ENCODE measurements at places on chromosomes 1 and 21.

DNA sequence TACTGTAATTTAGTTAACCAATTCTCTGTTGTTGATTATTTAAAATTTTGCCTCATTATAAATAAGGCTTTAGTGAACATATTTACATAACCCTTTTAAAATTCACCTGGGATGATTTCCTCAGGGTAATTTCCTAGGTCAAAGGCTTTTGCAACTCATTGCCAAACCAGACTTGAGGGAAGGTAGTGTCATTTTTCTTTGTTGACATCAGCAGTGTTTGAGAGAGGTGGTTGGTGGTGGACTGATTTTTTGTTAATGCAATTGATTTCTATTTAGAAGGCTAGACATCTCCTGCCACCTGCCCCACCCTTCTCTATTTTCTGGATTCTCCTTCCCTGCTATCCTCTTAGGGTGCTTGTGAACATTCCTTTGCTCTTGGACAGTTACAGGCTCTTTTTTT lies 116.8 kb downstream of the HHAT start:
- no peak for DNase-seq

- no peak for DNase-seq
Observed at GRCh38 chr1:106986603-106987002, 69.9 kb upstream of the PRMT6 start.

GRCh38 chr1:2783435-2784397 lies 17.8 kb downstream of the TTC34 start:
- no peak for DNase-seq

- no peak for DNase-seq
Observed at GRCh38 chr1:208029381-208030287, 118.7 kb upstream of the CD34 start.

GRCh38 chr1:5341471-5341870 lies 650.8 kb downstream of the NPHP4 start:
- DNase-seq, result no peak

DNA sequence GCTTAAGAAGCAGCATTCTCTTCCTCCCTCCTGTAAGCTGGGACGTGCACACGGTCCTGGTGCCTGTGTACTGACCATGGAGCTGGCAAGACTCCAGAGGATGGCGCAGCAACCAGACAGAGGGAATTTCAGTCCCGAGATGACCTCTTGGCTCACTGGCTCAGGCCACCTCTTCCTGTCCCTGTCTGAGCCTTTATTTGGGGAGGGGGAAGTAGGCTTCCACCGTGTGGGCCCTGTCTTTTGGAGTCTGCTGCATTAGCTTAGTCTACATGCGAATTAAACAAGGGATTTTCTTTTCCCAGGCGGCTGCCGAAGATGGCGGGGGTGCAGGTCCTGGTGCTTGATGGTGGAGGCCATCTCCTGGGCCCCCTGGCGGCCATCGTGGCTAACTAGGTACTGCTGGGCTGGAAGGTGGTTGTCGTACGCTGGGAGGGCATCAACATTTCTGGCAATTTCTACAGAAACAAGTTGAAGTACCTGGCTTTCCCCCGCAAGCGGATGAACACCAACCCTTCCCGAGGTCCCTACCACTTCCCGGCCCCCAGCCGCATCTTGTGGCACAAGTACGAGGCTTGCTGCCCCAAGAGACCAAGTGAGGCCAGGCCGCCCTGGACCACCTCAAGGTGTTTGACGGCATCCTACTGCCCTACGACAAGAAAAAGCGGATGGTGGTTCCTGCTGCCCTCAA lies 10.2 kb downstream of the IL24 start:
- DNase-seq, result no peak

- DNase-seq, result peak; percentile 52
Observed at GRCh38 chr1:116128664-116129063, 17.5 kb downstream of the MAB21L3 start.

DNA sequence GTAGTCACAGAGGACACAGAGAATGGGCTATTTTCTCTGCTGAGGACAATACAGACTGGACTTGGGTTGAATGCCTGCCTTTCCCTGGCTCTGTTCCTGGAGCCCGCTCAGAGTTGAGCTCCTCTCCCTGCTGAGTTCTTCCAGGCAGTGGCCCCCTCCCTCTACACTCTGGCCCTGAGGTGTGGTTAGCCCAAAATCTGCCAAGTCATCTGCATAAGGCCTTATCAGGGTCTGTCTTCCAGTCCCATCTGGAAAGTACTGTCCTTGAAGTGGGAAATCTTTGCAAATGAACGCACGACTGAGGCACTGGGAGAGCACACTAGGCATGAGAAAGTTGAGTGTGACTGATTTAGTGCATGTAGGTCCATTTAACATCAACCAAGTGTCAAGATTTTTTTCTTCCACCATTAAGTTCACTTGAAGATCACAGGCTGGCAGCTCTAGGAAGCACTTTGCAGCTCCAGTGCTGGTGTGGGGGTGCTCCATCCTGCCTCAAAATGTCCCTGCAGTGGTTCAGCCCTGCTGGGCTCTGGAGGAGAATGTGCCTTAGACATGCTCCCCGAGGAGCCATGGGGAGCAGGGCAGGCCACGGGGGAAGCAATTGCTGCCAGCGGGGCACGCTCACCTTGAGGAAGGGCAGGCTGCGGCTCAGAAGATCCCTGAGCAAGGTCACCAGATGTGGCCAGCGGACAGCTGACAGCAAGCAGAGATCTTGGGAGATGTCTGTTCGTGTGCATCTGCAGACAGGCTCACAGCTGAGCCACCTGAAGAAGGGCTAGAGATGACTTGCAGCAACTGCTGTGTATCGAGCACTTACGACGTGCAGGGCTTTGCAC lies 41.5 kb downstream of the IER5 start:
- no peak for DNase-seq

GRCh38 chr1:9311479-9311878 lies 18.8 kb downstream of the SPSB1 start:
- no peak for DNase-seq

GRCh38 chr1:223639331-223639749 lies 26.2 kb downstream of the CAPN8 start:
- DNase-seq, result no peak

GRCh38 chr1:231723146-231723545 lies 96.6 kb downstream of the DISC1 start:
- no peak for DNase-seq

- no peak for DNase-seq
Observed at GRCh38 chr1:238451781-238452310, 561.1 kb upstream of the ZP4 start.

- no peak for DNase-seq
Observed at GRCh38 chr1:243754348-243754747, 95.7 kb downstream of the AKT3 start.

DNA sequence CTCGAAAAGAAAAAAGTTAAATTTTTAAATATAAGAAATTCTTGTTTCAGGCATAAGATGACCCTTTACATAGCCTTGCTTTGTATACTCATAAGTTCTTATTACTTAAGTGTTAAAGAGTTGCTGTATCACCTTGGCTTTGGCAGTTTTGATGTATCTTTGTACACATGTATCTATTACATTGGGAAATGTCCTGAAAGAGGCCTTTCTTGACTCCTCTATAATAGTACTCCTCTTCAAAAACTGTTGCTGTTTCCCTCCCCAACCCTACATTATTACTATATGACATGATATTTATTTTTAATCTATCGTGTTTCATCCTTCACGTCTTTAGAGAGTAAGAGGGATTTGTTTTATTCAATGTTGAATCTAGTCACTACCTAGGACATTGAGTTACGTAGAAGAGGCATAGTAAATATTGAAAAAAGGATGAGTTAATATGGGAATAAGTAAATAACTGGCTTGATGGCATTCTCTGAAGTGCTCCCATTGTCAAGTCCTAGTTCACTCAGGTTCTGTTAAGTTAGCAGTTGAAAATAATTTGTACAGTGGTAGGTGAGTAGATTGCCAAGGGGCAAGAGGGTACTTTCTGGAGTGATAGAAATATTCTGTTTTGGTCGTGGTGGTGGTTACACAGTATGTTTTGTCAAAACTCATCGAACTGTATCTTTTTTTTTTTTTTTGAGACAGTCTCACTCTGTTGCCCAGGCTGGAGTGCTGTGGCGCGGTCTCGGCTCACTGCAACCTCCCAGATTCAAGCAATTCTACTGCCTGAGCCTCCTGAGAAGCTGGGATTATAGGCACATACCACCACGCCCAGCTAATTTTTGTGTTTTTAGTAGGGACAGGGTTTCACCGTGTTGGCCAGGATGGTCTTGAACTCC lies 8.2 kb downstream of the THRAP3 start:
- no peak for DNase-seq

GRCh38 chr21:18369115-18369514 lies 34.5 kb downstream of the TMPRSS15 start:
- DNase-seq, result no peak

GRCh38 chr21:25062061-25062460 lies 545.2 kb downstream of the MRPL39 start:
- DNase-seq, result no peak

- DNase-seq, result peak; percentile 60
Observed at GRCh38 chr1:110672001-110672752, 2.6 kb downstream of the KCNA3 start.

DNA sequence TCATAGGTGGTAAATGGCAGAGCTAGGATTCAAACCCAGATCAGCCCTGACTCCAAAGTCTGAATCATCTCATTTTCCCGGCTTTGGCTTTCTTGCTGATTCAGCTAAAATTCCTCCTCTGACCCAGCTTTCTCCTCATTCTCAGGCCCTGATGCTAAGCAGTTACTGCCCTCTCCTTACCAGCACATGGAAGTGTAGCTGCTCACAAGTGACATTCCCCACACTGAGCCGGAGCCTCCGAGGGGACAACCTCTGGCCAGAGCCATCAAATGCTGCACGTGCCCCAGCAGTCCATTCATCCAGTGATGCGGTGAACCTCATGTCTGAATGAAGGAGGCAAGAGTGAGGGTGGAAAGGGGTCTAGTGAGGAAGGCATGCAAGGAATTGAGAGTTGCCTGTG lies 11.1 kb downstream of the ITGA10 start:
- DNase-seq, result no peak

DNA sequence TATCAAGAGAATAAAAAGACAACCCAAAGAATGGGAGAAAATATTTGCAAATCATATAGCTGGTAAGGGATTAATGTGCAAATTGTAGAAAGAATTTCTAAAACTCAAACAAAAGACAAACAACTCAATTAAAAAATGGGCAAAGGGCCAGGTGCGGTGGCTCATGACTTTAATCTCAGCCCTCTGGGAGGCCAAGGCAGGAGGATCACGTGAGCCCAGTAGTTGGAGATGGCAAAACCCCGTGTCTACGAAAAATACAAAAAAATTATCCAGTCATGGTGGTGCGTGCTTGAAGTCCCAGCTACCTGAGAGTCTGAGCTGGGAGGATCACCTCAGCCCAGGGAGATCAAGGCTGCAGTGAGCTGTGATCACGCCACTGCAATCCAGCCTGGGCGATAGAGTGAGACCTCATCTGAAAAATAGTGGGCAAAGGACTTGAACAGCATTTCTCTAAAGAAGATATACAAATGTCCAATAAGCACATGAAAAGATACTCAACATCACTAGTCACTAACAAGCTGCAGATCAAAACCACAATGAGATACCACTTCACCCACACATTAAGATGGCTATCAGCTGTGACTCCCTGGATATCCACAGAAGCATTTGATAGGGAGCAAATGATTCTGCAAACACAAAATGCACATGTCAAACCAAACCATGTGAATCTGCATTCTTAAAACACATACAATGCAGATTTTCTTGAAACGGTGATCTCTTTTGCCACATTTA lies 20.9 kb downstream of the SLC30A1 start:
- DNase-seq, result no peak

- no peak for DNase-seq
Observed at GRCh38 chr1:245007852-245008251, 143.5 kb upstream of the HNRNPU start.

DNA sequence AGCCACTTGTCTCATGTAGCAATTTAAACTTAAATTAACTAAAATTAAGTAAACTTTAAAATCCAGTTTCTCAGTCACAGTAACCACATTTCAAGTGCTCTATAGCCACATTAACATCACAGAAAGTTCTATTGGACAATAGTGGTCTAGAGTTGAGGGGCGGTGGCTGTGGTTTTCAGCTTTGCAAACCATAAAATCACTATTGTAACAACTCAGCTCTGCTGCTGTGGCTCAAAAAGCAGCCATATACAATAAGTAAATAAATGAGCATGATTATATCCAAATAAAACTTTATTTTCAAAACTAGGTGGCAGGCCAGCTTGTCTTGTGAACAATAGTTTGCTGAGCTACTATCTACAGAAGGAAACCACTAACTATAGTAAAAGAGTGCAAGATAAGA lies 43.4 kb upstream of the C1orf53 start:
- no peak for DNase-seq

DNA sequence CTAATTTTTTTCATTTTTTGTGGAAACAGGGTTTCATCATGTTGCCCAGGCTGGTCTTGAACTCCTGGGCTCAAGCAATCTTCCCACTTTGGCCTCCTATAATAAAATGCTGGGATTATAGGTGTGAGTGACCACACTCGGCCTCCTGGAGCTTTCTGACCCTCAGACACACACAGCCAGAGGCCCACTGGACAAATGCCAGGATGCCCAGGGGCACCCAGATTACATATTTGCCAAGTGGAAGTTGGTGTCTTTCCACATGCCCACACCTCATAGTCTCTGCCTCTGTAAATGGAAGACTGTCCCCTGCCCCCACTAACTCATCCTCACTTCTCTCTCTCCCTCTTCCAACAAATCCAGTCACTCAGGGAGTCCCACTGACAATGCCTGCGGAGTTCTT lies 63.4 kb upstream of the LRP8 start:
- DNase-seq, result no peak

GRCh38 chr1:209318181-209319056 lies 265.1 kb upstream of the CAMK1G start:
- DNase-seq, result no peak

- DNase-seq, result no peak
Observed at GRCh38 chr1:220438741-220439140, 89.2 kb upstream of the MARK1 start.

- no peak for DNase-seq
Observed at GRCh38 chr1:31776516-31776915, 12.4 kb upstream of the ADGRB2 start.

DNA sequence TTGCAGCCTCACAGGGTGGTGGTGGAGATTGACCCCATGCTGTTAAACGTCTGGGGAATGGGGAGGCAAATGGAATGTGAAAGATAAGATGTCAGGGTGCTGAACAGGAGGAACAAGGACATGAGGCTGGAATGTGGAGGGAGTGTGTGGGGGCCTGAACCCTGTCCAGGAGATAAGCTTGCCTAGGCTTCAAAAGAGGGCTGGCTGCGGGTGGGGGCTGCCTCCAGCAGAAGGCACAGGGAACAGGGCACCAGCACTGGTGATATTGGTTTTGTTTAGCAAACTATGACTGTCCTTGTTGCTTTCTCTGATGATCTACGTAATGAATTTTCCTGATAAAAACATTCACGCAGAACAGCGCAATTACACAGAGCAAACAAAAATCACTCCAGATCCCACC lies 52.4 kb upstream of the LRP8 start:
- no peak for DNase-seq

- peak; percentile 61 for DNase-seq
Observed at GRCh38 chr1:161192476-161193465, 6.1 kb downstream of the ADAMTS4 start.

- DNase-seq, result no peak
Observed at GRCh38 chr1:95041491-95042165, 31.1 kb downstream of the ALG14 start.

- no peak for DNase-seq
Observed at GRCh38 chr1:72229893-72230292, 52.4 kb downstream of the NEGR1 start.

- DNase-seq, result no peak
Observed at GRCh38 chr1:244368279-244368678, 83.4 kb downstream of the ADSS2 start.

- no peak for DNase-seq
Observed at GRCh38 chr1:180080439-180080838, 74.2 kb upstream of the QSOX1 start.

- DNase-seq, result no peak
Observed at GRCh38 chr1:227058321-227058751, 118.2 kb downstream of the COQ8A start.
